ENCODE measurements at places on chromosomes 3 and 15. TPM values are rescaled to one million over a fixed set of nuclear protein-coding genes. Genes with fewer than 3 reads are reported as not detected.

Gene GABRA5
- 11.6 TPM for total RNA-seq

Gene TIMP4
- not detected for total RNA-seq

Gene BRK1
- 93.4 TPM for total RNA-seq

Gene PLA2G4E
- not detected for total RNA-seq

Gene CHRNA3
- 2.1 TPM for total RNA-seq

All from SK-MEL-5 (cell line).